ENCODE measurements at places on chromosomes 5 and 9. TPM values are rescaled to one million over a fixed set of nuclear protein-coding genes. Genes with fewer than 3 reads are reported as not detected.

- no peak for DNase-seq
Observed at GRCh38 chr5:54332720-54333119, 22.3 kb upstream of the ARL15 start.

- peak; percentile 14 for DNase-seq
Observed at GRCh38 chr5:27962198-27962597, 923.8 kb upstream of the CDH9 start.

GRCh38 chr5:36894954-36895353 is 18.4 kb downstream of the NIPBL start:
- DNase-seq: no peak

GRCh38 chr5:29924107-29924506 is 1269.4 kb upstream of the CDH6 start:
- no peak for DNase-seq

The HAPLN1 gene
- total RNA-seq: 4.5 TPM

The SPINK4 gene
- 4.5 TPM for total RNA-seq

GRCh38 chr5:157292599-157292998 is 26.7 kb downstream of the CYFIP2 start:
- no peak for DNase-seq

- DNase-seq: peak; percentile 58
Observed at GRCh38 chr9:121282277-121283079, 14.5 kb downstream of the GSN start.

DNA sequence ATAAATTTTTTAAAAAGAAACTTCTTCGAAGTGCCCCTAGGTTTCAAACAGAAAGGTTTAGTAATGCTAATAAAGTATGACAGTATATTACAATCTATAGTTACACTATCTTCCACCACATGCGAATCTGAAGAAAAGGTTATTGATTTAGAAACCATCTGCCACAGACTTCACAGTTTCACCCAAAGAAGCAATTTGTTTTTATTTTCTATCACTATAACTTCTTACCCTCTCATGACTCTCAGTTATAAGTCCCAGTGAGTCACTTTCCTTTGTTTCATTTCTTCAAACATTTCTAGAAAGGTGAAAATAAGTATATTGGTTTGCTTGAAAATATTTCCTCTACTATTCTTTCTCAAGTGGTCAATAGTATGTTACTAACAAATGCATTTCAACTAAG is 93.6 kb downstream of the MCTP1 start:
- no peak for DNase-seq

- no peak for DNase-seq
Observed at GRCh38 chr5:121038438-121038837, 574.3 kb downstream of the PRR16 start.

- no peak for DNase-seq
Observed at GRCh38 chr5:460273-460625, 17.3 kb downstream of the EXOC3 start.

GRCh38 chr9:69549310-69550202 is 122.6 kb downstream of the APBA1 start:
- DNase-seq: peak; percentile 23

The C9orf50 gene
- total RNA-seq: not detected

The CDH6 gene
- 70.2 TPM for total RNA-seq

GRCh38 chr9:73683862-73684591 is 532.4 kb downstream of the ANXA1 start:
- DNase-seq: peak; percentile 70

The ZNF366 gene
- not detected for total RNA-seq

The SELENOP gene
- total RNA-seq: 68.9 TPM

Measured in H4 (cell line).